ENCODE measurements at places on chromosomes 4 and X. TPM values are rescaled to one million over a fixed set of nuclear protein-coding genes. Genes with fewer than 3 reads are reported as not detected.

The ODAPH gene
- total RNA-seq = not detected

The CITED1 gene
- 1.7 TPM for total RNA-seq

The SYP gene
- total RNA-seq = 1.6 TPM

The XK gene
- 47.7 TPM for total RNA-seq

The FAM50A gene
- 79.4 TPM for total RNA-seq

The PPP2R2C gene
- total RNA-seq = 1.4 TPM

The ZFP92 gene
- total RNA-seq = 0.92 TPM

The MAGIX gene
- 10.3 TPM for total RNA-seq

The MTNR1A gene
- not detected for total RNA-seq

The MBNL3 gene
- total RNA-seq = 6.7 TPM

The GPR119 gene
- 0.55 TPM for total RNA-seq

The DUSP21 gene
- not detected for total RNA-seq

The SPANXB1 gene
- total RNA-seq = not detected

The FAM13A gene
- total RNA-seq = 83.7 TPM

The P2RY10 gene
- total RNA-seq = not detected

The ARL9 gene
- total RNA-seq = not detected

The NPY5R gene
- not detected for total RNA-seq

Data from stomach (tissue), 19 donors.